Brain microvascular endothelial cell (primary cell): ENCODE measurements at places on chromosomes 1 and 21.

DNA sequence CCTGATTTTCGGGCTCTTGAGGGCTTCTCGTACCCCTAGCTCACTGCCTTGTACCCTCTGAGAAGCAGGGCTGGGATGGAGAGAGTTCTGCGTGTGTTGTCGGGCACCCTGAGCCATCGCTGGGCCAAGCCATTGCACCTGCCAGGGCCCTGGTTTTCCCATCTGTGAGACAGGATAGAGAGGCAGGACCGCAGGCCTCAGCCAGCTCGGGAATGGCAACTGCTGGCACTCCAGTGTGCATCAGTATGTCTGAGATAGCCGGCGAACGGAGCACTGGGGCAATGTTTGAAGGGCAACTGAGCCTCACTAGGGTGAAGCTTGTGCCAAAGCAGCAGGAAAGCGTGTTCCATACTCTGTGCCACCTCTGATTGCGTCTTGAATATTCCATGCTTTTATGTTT, 66.9 kb downstream of the TENT5C start:
- DNase-seq: no peak

- DNase-seq: no peak
Observed at GRCh38 chr1:100580446-100580845, 42.5 kb downstream of the GPR88 start.

GRCh38 chr1:203163891-203164635, 11.6 kb downstream of the MYBPH start:
- no peak for DNase-seq

DNA sequence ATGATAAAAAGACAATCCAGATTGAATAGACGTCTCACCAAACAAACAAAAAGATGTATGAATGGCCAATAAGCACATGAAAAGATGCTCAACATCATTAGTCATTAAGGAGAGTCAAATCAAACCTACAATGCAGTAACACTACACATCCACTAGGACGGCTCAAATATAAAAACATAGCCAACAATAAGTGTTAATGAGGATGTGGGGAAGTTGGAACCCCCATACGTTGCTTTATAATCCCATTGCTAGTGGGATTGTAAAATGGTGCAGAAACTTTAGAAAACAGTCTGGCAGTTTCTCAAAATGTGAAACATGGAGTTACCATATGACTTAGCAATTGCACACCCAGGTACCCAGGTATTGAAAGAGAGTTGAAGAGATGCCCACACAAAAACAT, 14.7 kb upstream of the IL24 start:
- DNase-seq: no peak
